Spinal cord (tissue), 10 donors: ENCODE measurements at places on chromosomes 5 and 9. TPM values are rescaled to one million over a fixed set of nuclear protein-coding genes. Genes with fewer than 3 reads are reported as not detected.

DNA sequence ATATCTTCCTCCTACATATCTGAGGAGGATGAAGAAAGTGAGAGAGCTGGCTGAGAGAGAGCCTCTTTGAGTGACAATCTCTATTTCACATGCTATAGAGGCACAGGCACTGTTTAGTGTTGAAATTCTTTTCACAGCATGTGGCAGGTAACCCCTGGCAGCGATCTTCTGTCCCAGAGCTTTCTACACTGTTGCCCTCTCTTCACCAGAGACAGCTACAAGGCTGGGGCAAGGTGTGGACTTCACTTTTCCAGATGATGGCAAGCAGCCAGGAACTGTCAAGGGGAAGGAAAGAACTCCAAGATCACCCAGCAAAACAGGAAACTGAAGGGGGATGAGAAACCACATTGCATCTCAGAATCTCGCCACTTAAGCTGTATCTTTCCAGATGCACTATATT lies 205.2 kb downstream of the CAAP1 start:
- no peak for DNase-seq

DNA sequence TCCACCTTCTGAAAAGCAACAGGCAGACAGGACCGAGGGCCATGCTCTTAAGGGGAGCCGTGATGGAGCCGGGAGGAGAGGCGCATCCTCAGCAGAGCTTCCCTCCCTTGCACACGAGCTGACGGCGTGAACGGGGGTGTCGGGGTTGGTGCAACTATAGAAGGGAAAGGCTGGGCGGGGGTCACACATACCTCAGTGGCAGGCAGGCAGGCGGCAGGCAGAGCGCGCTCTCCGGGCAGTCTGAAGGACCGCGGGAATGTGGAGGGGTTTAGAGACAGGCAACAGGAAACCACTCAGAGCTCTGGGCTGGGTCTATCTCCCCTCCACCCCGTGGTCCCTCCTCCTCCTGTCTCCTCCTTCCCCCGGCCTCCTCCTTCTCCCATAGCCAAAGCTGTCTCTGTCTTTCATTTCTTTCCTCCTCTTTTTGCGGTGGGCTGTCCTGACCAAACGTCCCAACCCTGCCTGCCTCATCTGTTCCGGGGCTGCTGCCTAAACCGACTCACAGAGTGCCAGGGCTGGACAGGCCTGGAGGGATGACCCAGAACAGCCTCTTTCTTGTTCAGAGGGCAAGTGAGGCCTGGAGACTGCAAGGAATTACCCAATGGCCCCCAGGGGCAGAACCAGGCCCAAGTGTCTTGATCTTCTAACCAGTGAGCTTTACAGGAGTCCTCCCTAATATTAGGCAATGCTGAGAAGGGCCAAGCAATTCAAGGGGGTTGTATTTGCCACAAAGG lies at the start of gene SPARC:
SPARC (minus strand) TSS at position 242 of the 734 bp plus-strand sequence. CDS start 10,727 bp downstream, outside the sequence.
- DNase-seq = peak; percentile 88

ANKRD34B gene
- polyA plus RNA-seq = 2.7 TPM

DNA sequence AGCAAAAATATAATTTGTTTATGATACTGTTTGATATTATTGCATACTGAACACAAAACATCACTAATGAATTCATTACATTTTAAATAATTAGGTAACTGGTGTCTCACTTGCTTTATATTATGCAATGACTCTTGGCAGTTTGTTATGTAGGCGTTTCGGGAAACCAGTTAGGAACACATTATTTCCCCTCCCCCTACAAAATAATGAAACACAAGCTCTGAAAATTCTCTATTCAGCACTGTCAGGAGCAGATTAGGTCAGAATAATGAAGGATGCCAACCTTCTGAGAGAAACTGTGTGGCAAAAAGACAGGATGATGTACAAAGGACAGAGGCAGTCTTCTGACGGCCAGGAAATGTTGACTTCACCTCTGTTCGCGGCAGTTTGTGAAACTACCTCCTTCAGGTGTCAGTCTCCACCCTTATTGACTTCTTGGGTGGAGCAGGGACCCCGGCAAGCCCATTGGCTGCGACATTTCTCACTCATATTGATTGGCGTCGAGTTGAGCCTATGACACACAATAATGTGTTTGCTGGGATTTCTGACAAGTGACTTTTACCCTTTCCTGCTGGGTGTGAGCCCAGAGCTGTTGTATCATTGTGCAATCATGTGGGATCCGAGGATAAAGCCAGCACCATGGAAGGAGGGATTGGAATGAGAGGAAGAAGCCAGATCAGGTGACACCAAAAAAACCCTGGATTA lies 33.9 kb downstream of the SH3PXD2B start:
- no peak for DNase-seq

DNA sequence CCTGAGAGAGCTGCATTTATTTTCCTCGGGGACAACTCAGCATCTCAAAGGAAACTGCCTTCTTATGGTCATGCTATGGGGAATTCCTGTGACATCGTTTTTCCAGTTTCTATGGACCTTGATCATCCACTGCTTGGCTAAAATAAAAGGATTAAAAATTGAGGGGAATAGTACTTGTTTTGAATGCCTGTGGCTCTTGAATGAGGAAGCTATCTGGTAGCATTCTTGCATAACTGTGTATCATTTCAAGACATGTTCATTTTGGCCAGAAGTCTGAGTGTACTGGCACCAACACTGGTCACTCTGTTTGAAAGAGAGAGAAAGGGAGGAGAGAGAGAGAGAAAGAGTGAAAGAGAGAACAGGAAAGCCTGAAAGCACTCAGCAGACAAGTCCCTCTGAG lies 116.7 kb downstream of the DOCK2 start:
- no peak for DNase-seq

DNA sequence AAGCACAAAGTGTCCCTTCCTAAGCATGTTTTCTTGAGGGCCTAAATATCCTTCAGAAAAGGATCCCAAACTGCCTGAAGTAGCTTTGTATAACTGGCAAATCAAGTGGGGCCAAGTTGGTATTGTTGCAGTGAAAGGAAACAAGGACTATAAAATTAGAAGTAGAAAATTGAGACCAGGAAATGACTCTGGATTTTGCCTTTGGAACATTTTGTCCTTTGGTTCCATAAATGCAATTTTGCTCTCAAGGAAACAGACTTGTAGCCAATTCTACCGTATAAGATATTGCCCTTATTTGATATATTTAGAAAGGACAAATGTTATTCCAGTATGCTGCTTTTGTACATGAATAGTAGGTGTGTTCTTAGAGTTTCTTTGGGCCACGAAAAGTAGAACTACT lies 34.4 kb downstream of the RABGAP1 start:
- DNase-seq = no peak

DNA sequence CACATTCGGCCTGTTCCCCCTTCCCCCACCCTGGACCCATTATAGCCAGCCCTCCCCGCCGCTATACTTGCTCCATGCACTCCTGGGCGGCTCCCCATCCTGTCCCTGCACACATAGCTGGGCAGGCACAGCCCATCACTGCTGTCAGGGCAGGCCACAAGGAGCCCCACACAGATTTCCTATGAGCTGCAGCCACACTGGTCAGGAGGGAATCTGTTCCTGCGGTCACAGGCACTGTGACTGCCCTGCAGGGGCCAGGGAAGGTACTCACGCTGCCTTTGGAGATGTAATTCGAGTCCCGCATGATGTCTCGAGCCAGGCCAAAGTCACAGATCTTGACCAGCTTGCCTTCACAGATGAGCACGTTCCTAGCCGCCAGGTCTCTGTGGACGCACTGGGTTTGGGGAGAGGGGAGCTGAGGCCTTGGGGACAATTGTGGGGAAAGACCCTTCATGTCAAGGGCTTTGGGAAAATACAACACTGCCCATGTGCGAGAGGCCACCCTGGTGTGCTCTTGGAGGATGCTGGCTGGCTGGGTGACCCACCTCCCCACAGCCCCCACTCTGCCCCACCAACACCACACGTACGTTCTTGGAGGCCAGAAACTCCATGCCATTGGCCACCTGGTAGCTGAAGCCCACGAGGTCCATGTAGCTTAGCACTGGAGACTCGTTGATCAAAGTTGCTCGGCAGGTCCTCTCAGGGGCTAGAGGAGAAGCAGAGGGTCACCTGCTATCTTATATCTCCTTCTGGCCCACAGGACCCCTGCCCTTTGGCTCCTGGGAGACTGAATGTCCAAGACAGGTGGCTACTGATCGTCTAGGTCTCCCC lies 34.5 kb upstream of the CSF1R start:
- no peak for DNase-seq

SOX30 gene
- polyA plus RNA-seq = 0.43 TPM

GRCh38 chr5:41219658-41220269 lies 6.4 kb upstream of the C6 start:
- no peak for DNase-seq

DNA sequence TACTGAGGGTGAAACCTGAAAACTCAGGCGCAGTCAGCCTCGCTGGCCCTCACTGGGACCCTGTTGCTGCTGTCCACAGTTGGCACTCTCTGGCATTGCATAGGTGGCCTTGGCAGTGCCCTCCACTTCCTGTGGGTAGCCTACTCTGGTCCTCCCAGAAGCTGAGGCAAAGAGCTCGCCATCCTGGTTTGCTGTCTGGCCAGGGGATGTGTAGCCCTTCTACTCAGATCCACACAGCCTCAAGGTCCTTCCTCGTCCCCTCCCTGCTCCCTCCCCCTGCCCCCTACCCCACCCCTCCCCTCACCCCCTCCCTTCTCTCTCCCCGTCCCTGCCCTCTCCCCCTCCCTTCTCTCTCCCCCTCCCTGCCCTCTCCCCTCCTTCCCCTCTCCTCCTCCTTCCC lies 176.0 kb downstream of the OLFM1 start:
- DNase-seq = no peak

GRCh38 chr5:138148811-138149210 lies 9.6 kb upstream of the NME5 start:
- no peak for DNase-seq

DNA sequence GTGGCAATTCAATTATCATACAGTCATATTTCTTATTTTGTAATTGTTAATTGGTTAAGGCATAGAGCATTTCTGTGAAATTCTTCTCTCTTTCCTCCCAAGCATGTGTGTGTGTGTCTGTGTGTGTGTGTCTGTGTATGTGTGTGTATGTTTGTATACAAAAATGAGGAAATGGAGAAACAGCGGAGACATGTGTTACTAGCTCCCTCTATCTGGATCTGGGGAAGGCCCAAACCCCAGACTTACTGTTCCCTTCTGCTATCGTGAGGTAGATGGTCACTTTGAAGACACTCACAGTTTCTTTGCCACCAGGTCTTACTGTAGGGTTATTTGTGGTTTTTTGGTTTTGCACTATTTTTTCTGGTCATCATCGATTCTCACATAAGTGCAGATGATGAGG lies 11.4 kb upstream of the C5orf63 start:
- DNase-seq = no peak

TMEM174 gene
- not detected for polyA plus RNA-seq

SPATA31C1 gene
- 1.6 TPM for polyA plus RNA-seq

DNA sequence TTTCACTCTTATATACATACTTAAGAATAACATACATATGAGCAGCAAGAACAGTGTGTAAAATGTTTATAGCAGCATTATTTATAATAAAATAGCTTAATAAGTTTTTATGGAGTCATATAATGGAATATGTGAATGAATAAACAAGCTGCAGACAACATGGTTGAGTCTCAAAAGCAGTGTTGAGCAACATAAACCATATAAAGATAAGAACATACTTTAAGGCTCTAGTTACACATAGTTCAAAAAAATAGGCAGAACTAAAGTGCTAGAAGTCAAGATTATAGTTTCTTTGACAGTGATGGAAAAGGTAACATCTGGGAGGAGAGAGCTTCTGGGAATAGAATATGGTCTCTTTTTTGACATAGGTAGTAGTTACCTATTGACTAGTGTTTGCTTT lies 53.7 kb upstream of the ADAMTS19 start:
- DNase-seq = no peak

SLC25A51 gene
- 19.8 TPM for polyA plus RNA-seq

GRCh38 chr5:108093186-108093585 lies 288.7 kb downstream of the FBXL17 start:
- no peak for DNase-seq

- no peak for DNase-seq
Measured at GRCh38 chr5:151270599-151270998, 17.6 kb downstream of the GM2A start.

GRCh38 chr9:117204971-117205370 lies 209.9 kb downstream of the ASTN2 start:
- no peak for DNase-seq

- DNase-seq = no peak
Measured at GRCh38 chr9:8223861-8224260, 424.3 kb upstream of the DMAC1 start.

- DNase-seq = no peak
Measured at GRCh38 chr5:27009540-27009915, 28.9 kb downstream of the CDH9 start.

GRCh38 chr9:91187311-91187964 lies 174.3 kb downstream of the AUH start:
- DNase-seq = no peak

KCNN2 gene
- 22.5 TPM for polyA plus RNA-seq

TAF11L7 gene
- not detected for polyA plus RNA-seq

DNA sequence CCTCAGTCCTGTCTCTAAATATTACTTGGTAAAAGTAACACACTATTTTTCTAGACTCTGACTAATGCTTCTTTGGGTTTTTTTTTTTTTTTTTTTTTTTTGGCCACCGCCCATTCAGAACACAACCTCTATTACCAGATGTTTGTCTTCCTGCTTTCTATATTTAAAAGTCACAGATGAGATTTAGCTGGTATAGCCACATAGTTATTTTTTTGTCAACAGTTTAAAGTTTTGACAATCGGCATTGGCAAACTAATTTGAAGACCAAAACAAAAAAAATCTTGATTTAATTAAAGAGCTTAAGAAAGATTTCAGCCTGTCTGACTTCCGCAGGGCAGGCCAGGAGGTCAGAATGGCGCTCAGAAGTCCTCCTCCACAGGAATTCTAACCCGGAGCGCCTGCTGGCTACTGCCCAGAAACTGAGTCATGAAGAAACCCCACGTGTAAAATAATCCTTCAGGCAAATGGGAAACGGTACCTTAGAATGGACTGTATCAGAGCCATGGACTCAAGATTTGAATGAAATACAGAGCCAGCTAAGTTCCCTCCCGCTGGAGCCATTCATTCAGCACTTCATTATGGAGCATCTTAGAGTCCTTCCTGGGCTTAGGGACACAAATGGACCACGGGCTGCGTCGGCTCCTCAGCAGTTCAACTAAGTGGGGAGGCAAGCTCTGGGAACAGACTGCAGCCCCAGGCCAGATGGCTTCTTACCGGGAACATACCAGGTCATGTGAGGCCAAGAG lies 55.6 kb downstream of the PTPDC1 start:
- DNase-seq = no peak

GRCh38 chr5:95900383-95900958 lies 61.2 kb downstream of the ELL2 start:
- DNase-seq = peak; percentile 43

- DNase-seq = no peak
Measured at GRCh38 chr5:91049800-91050199, 333.3 kb downstream of the ARRDC3 start.

PCDHGA6 gene
- 18.4 TPM for polyA plus RNA-seq

MARCOL gene
- polyA plus RNA-seq = not detected

- DNase-seq = peak; percentile 32
Measured at GRCh38 chr9:69445251-69445650, 120.2 kb downstream of the ENTREP1 start.

GRCh38 chr5:131957721-131958441 lies 12.4 kb upstream of the MEIKIN start:
- peak; percentile 42 for DNase-seq

NUDCD2 gene
- 68.0 TPM for polyA plus RNA-seq

TXNDC8 gene
- polyA plus RNA-seq = not detected

DDX4 gene
- 0.30 TPM for polyA plus RNA-seq

FOXD4L6 gene
- polyA plus RNA-seq = not detected

GRCh38 chr5:125070961-125071360 lies 324.5 kb upstream of the ZNF608 start:
- DNase-seq = no peak
